SW 1271 (cell line): ENCODE measurements at places on chromosomes 3 and 15.

DNA sequence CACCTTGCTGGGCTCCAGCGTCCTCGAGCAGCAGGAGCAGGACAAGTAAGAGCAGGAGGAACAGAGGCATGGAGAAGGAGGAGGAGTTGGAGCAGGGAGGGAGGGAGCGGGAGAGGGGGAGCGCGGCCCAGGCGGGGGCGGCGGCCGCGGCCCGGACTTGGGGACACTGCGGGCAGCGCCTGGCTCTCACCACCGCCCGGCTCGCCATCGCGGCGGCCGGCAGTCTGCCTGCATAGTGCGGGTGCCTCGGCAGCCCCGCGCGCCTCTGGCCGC, 440 bp downstream of the DCBLD2 start:
- no peak for DNase-seq

- DNase-seq: no peak
Measured at GRCh38 chr15:57591822-57592367, at the start of gene MYZAP. MYZAP (plus strand) TSS chr15:57591904; CDS start chr15:57592035, 131 bp downstream.

DNA sequence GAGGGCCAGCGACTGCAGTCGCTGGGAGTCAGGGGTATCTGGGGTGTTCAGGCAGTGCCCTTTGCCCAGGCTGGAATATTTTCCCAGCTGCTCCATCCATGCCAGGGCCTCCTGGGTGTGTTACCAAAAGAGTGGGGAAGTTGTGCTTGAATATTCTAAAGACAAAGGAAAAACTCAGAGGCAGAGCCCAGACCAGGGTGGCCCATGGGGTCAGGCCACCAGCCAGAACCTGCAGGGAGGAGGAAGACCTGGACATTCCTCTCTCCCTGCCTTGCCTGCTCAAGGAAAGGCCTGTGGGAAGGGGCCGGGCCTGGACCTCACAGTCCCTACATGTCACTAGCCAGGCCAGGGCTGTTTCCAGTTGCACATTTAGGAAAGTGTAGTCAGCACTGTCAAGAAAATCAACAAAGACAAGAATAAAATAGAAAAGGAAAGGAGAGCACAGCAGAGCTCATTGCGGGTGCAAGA, 16.0 kb upstream of the KLF15 start:
- DNase-seq: no peak

DNA sequence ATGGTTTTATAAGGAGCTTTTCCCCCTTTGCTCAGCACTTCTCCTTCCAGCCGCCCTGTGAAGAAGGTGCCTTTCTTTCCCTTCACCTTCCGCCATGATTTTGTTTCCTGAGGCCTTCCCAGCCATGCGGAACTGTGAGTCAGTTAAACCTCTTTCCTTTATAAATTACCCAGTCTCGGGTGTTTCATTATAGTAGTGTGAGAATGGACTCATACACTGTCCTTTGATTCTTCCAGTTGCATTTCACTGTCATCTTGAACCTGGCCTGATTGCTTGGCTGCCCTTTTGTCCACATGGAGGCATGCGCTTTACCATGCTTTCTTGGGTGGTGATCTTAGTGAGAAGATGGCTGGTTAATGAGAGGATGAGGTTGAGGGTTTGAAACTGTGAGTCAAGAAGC, 23.2 kb downstream of the USP13 start:
- DNase-seq: no peak

- no peak for DNase-seq
Measured at GRCh38 chr15:57393061-57393460, 16.8 kb downstream of the CGNL1 start.

DNA sequence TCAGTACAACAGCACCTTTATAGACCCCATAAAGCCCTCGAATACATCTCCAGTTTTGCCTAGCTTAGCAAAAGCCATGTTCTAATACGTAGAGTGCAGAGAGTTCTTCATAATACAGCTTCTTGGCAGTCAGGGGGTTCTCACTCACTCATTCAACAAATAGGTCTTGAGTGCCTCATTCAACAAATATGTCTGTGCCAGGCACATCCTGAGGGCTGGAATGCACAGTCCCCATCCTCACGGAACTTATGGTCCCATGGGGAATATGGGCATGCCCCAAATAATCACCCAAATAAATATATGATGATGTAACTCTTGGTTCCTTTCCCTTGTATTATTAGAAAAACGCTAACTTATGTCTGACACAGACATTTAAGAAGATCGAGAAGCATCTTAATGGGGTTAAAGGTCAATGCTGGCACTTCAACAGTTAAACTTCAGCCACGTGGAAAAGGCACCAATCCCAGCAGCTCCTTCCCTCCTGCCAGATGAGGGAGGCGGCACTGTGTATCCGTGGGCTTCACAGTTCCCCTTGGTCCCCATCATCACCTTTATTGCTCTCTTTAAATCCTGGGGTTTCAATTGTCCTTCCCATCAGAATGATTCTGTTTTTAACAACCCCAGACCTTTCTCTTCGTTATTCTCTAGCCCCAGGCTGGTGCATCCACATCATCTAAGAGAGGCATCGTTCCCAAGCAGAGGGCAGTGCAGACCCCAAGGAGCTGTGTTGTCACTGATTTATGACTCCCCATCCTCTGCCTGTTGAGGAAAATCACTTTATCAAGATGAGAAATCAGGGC, 18.9 kb upstream of the SEMA5B start:
- no peak for DNase-seq

DNA sequence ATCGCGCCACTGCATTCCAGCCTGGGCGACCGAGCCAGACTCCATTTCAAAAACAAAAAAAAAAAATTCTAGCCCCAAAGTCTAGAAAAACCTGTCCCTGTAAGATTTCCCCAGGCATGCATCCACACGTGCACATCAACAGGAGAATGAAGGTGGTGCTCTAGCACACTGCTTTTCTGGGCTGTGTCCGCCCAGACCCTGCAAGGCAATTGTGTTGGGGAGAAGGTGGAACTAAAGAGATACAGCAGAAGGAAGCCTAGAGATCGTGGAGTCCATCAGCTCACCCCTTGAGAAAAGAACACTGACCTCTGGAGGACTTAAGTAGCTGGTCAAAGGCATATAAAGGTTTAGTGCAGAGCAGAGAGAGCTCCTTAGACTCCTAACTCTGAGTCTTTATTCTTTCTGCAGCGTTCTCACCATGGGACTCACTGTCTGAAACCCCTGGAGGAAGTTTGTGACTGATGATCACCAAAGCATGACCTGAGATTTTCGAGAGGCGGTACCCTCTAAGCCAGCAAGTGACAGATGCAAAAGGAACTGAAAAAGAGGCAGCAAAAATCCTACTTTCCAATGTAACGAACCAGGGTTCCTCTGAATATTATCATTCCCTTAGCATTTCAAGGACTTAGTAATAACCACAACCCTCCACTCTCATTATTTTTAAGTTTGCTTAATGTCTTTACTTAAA, 179.8 kb downstream of the MEX3B start:
- DNase-seq: no peak

- DNase-seq: no peak
Measured at GRCh38 chr3:7144697-7145308, 283.9 kb downstream of the GRM7 start.
